KG1 (cell line): ENCODE measurements at places on chromosomes 11 and 22.

- DNase-seq, result no peak
Measured at GRCh38 chr11:34928268-34928959, 12.0 kb downstream of the PDHX start.

GRCh38 chr11:69643646-69644045 is 2.7 kb downstream of the CCND1 start:
- no peak for DNase-seq

DNA sequence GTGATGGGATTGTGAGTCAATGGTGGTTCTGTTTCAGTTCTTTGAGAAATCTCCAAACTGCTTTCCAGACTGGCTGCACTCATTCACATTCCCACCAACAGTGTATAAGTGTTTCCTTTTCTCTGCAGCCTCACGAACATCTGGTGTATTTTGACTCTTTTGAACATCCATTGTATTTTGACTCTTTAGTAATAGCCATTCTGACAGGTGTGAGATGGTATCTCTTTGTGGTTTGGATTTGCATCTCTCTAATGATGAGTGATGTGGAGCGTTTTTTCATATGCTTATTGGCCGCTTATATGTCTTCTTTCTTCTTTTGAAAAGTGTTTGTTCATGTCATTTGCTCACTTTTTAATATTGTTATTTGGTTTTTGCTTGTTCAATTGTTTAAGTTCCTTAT is 19.4 kb downstream of the NELL1 start:
- no peak for DNase-seq

DNA sequence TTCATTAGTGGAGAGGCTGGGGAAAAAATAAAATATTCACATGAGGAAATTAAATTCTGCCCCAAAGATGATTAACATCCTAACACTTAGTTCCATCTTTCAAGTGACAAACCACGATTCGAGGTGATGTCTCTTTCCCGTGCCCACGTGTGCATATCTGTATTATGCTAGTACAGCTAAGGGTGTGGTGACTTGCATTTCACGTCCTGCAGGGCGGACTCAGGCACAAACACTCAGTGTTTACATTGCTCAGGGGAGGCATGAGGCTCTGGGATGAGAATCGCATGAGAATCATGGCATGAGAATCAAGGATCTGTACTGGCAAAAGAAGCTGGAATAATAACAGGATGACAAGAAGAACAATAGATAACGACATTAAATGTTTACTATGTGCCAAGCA is 179.4 kb downstream of the NTM start:
- no peak for DNase-seq

- no peak for DNase-seq
Measured at GRCh38 chr11:70368961-70369360, 29.4 kb upstream of the CTTN start.

GRCh38 chr11:110027627-110028371 is 65.4 kb upstream of the ZC3H12C start:
- DNase-seq, result no peak

DNA sequence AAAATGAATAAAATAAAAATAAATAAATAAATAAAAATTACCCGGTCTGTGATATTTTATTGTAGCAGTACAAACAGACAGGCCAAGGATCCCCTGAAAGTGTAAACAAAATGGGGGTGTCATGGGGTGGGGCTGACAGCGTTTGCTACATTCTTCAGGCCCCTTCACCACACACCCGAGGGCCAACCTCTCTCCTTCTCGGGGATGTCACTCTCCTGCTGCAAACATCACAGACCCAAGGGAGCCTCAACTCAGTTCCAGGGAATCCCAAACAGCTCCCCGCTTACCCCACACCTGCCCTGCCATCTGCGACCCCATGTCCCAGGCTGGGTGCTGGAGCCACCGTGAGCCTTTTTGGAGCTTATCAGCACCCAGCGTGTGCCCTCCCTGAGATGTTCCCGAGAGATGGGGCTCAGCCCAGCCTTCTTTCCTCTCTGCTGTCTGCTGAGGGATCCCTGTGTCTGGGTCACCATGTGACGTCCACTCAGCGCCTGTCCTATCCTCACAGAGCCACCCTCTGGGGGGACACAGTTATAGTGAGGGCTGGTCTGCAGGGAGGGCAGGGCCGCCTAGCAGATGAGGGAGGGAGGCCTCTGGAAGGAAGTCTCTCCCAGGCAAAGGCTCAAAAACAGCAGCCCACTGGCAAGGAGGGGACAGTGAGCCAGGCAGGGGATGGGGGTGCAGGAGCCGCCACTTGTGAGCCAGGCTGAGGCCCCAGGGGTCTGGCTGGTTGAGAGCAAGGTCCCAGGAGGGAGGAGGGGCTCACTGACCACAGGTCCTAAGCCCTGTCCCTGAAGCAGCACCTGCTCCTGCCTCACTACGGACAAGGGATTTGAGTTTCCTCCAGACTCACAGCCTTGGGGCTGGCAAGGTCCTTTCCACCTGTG is 1041.6 kb downstream of the BRD1 start:
- DNase-seq, result no peak

- no peak for DNase-seq
Measured at GRCh38 chr22:20990184-20991180, 8.4 kb downstream of the LZTR1 start.

- no peak for DNase-seq
Measured at GRCh38 chr11:104000798-104001197, 35.6 kb upstream of the DDI1 start.

DNA sequence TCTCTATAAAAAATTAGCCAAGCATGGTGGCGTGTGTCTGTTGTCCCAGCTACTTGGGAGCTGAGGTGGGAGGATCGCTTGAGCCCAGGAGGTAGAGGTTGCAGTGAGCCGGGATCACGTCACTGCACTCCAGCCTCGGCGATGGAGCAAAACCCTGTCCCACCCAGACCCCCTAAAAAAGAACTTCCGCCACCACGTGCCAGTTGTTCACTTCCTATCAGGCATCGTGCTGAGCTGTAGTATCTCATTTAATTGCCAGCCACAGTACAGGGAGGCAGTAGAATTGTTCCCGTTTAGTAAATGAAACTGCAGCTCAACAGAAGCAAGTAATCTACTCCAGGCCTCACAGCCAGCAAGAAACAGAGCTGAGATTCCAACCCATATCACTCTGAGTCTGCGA is 3.0 kb upstream of the TMEM132A start:
- no peak for DNase-seq

GRCh38 chr11:37612146-37612545 is 1014.1 kb upstream of the RAG2 start:
- no peak for DNase-seq

- no peak for DNase-seq
Measured at GRCh38 chr22:33811208-33811607, 109.1 kb downstream of the LARGE1 start.

DNA sequence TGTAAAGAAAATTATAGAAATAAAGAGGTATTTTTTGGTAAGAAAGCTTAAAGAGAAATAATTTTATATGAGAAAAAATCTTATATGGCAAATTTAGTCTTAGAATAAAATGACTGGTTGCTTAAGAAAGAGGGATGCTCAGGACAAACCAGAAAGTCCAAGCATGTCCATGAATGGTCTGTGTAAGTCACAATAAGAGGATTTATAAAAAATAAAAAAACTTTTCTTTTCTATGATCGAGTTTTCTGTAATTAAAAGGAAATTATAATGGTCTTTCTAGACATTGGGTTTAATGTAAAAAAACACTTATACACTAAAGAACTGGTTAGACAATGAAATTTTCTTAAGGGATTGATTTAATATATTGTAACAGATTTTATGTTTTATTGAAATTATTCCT is 819.6 kb downstream of the TBC1D22A start:
- no peak for DNase-seq

- no peak for DNase-seq
Measured at GRCh38 chr11:73988227-73988626, 5.6 kb upstream of the UCP2 start.

- DNase-seq, result no peak
Measured at GRCh38 chr11:12456651-12457579, 79.5 kb downstream of the PARVA start.
